ENCODE measurements at places on chromosomes 16 and 17.
A peak's percentile ranks its signal among the peaks of the same experiment; 100 is the strongest.

DNA sequence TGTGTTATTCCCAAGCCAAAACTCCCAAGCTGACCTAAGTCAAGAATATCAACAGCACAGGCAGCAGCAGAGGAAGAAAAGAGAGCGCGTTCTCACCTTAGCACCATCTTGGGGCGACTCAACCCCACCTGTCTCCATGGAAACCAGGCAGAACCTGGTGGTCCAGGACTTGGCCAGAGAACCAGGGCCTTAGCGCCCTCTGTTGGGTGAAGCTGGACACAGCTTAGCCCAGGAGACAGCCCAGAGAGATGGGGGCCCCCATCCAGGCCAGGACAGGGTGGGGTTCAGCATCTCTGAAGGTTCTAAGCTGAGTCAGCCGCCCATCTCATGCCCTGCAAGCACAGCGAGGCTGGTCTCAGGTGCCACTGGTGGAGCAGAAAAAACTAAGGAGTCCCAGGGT is 60.1 kb upstream of the TMEM132E start:
- peaks cover 39% of the 10 kb centered on the region for H3K27me3 ChIP-seq
- no peaks in the 10 kb centered on the region for H3K36me3 ChIP-seq
- H3K27ac ChIP-seq = no peak overlapping the region
- DNase-seq = peak; percentile 57
- no peak overlapping the region for H3K4me3 ChIP-seq
- no peaks in the 10 kb centered on the region for H3K4me1 ChIP-seq

DNA sequence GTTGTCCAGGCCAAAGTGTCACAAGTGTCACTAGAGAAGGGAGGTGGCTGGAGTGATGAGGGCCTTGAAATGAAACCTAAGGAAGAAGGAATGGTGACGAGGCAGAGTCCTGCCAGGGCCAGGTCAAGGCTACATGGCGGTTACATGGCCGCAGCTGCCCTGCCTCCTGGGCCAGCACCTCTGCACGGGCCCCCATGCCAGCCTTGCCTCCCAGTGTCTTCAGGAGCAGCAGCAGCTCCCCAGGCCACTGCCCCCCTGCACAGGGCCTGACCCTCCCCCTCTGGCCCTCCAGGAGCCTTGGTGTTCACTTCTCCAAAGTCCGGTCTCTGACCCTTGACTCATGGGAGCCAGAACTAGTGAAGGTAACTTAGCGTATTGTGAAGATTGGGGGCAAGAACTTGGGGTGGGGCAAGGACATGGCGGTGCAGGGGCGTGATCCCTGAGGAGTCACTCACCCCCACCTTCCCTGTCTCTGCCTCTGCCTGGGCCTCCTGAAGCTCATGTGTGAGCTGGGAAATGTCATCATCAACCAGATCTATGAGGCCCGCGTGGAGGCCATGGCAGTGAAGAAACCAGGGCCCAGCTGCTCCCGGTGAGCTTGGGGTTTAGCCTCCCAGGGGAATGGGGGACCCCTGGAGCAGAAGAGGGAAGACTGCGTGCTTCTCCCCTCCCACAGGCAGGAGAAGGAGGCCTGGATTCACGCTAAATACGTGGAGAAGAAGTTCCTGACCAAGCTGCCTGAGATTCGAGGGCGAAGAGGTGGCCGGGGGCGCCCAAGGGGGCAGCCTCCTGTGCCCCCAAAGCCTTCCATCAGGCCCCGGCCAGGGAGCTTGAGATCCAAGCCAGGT is 4.1 kb upstream of the KCTD11 start:
- no peak overlapping the region for H3K4me3 ChIP-seq
- H3K36me3 ChIP-seq = no peaks in the 10 kb centered on the region
- peak overlapping the region; percentile 22 for H3K27ac ChIP-seq

DNA sequence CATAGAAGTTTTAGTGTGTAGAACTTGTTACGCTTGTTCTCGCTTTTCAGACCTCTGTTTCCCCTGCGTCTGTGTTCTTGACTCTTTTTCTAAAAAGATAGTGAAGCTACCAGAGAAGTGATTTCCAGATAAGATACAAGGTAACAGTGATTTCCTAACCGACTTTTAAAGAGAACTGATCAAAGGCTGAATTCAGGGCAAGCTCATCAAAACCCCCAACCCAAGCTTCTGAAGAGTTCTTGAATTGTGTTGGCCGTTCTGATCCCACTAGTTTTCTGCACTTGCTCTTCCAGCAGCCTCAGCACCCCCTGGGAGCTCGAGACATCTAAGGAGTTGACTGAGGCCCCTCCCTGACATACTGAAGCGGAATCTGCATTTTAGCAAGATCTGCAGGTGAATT is 12.7 kb upstream of the NSMCE1 start:
- H3K36me3 ChIP-seq = no peaks in the 10 kb centered on the region
- DNase-seq = no peak
- no peaks in the 10 kb centered on the region for H3K27me3 ChIP-seq
- H3K27ac ChIP-seq = no peak overlapping the region
- H3K4me3 ChIP-seq = no peak overlapping the region

- H3K4me1 ChIP-seq = peaks cover 5% of the 10 kb centered on the region
- no peak overlapping the region for H3K27ac ChIP-seq
- peaks cover 62% of the 10 kb centered on the region for H3K36me3 ChIP-seq
These were observed 32.3 kb upstream of the METRNL start for GRCh38 chr17:83047182-83047478.

GRCh38 chr17:42598905-42599304 is 10.3 kb downstream of the RETREG3 start:
- H3K36me3 ChIP-seq = peaks cover 24% of the 10 kb centered on the region
- DNase-seq = no peak
- no peak overlapping the region for H3K4me3 ChIP-seq
- H3K27ac ChIP-seq = peak overlapping the region; percentile 91
- H3K4me1 ChIP-seq = peaks cover 10% of the 10 kb centered on the region

GRCh38 chr17:36942019-36942599 is 4.8 kb downstream of the LHX1 start:
- peak overlapping the region; percentile 49 for H3K4me3 ChIP-seq
- H3K27ac ChIP-seq = no peak overlapping the region
- no peak for DNase-seq
- peaks cover 6% of the 10 kb centered on the region for H3K36me3 ChIP-seq
- peaks cover 100% of the 10 kb centered on the region for H3K27me3 ChIP-seq
- H3K4me1 ChIP-seq = peaks cover 47% of the 10 kb centered on the region

DNA sequence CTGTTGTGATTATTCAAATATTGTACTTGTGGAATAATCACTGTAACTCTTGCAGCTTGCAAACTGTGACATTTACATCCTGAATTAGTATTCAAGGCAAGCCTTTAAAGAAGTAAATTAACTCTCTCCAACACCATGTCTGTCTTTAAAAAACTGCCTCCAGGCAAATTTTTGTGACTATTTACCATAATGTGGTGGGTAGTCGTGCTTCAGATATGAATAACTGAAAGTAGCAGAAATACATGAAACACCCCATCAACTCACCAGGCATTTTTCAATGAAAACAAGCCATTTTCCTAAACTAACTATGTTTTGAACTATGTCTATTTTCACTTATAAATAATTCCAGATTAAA is 217.4 kb upstream of the PSMD7 start:
- no peaks in the 10 kb centered on the region for H3K36me3 ChIP-seq
- no peak for DNase-seq
- H3K27me3 ChIP-seq = no peaks in the 10 kb centered on the region
- no peak overlapping the region for H3K27ac ChIP-seq

GRCh38 chr16:13936596-13937081 is 16.7 kb downstream of the ERCC4 start:
- no peaks in the 10 kb centered on the region for H3K4me1 ChIP-seq
- H3K27ac ChIP-seq = peak overlapping the region; percentile 16
- DNase-seq = no peak
- H3K27me3 ChIP-seq = no peaks in the 10 kb centered on the region
- no peak overlapping the region for H3K4me3 ChIP-seq
- peaks cover 57% of the 10 kb centered on the region for H3K36me3 ChIP-seq

DNA sequence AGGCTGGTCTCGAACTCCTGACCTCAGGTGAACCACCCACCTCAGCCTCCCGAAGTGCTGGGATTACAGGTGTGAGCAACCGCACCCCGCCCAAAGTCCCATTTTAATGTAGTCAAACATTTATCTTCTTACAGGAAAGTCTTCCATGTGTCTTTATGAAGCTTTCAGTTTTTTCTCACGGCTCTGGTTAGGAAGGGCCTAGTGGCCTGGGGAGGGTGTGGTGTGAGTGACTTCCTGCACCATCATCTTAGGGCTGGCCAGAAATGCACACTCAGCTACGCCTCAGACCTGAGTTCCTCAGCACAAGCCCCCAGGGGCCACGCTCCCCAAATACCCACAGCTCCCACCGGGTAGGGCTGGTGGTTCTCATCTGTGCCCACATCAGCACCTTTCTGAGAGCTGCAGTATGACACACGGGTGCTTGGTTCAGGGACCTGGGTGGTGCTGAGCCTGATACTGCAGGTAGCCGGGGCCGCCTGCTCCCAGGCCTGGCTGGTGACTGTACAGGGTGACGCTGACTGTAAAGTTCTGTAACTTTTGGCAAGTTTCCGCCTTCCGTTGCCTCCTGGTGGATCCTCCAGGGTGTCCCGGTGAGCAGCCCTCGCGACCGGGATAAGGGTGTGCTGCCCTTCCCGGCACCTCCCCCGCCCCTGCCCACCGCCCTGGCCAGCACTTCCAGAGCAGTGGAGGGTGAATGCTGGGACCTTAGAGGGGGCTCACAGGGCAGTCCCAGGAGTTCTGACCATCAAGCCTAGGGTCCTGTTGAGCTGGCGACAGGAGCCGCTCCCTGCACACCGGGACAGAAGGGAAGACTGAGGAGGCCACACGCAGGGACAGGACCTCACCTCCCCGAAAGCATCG is 52.5 kb downstream of the ZNF778 start:
- peaks cover 59% of the 10 kb centered on the region for H3K36me3 ChIP-seq
- peaks cover 2% of the 10 kb centered on the region for H3K27me3 ChIP-seq
- H3K4me3 ChIP-seq = no peak overlapping the region
- no peak overlapping the region for H3K27ac ChIP-seq
- H3K4me1 ChIP-seq = no peaks in the 10 kb centered on the region

GRCh38 chr16:20849589-20850390 is 43.5 kb downstream of the REXO5 start:
- DNase-seq = peak; percentile 81
- peaks cover 6% of the 10 kb centered on the region for H3K36me3 ChIP-seq
- no peaks in the 10 kb centered on the region for H3K4me1 ChIP-seq
- no peak overlapping the region for H3K27ac ChIP-seq
- H3K4me3 ChIP-seq = no peak overlapping the region
- H3K27me3 ChIP-seq = no peaks in the 10 kb centered on the region

GRCh38 chr16:77690416-77690815 is 31.9 kb upstream of the NUDT7 start:
- no peaks in the 10 kb centered on the region for H3K4me1 ChIP-seq
- H3K27me3 ChIP-seq = peaks cover 15% of the 10 kb centered on the region
- no peaks in the 10 kb centered on the region for H3K36me3 ChIP-seq
- H3K27ac ChIP-seq = no peak overlapping the region
- DNase-seq = no peak

GRCh38 chr17:50060951-50061712 is 5.2 kb downstream of the ITGA3 start:
- H3K36me3 ChIP-seq = no peaks in the 10 kb centered on the region
- no peak overlapping the region for H3K4me3 ChIP-seq
- no peak overlapping the region for H3K27ac ChIP-seq
- H3K4me1 ChIP-seq = peaks cover 57% of the 10 kb centered on the region
- no peak for DNase-seq

DNA sequence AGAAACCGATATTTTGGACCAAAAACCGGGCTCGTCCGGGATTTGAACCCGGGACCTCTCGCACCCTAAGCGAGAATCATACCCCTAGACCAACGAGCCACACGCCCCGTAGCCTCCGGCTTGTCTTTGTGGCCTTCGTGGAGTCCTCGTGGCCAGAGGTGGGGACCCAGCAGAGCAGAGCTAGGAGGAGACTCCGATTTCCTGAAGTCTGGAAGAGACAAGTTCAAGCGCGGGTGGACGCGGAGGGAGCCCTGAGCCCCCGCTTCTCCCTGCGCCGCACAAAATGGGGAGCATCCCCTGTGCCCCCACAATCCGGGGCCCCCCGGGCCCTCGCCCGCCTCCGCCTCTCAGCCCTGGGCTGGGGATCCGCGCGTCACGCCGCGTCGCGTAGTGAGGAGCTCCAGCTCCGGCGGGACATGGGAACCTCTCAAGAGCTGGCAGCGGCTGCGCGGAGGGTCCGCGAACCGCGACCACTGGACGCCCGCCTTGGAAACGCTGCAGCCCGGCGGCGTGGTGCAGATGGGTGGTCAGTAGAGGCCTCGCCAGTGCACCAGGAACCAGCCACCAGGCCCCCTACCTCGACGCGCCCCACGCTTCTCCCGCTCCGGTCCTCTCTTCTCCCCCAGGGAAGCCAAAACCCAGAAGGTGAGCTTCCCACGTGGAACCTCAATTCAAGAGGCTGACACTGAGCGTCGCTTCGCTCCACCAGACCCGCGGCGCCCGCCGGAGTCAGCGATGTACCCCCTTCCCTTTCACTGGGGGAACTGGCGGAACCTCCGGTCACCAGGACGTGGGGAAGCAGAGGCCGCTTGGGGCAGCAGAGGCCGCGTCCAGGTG is 5.2 kb upstream of the OR1F1 start:
- no peaks in the 10 kb centered on the region for H3K36me3 ChIP-seq
- peak overlapping the region; percentile 88 for H3K4me3 ChIP-seq
- H3K27ac ChIP-seq = no peak overlapping the region
- DNase-seq = peak; percentile 74
- peaks cover 94% of the 10 kb centered on the region for H3K27me3 ChIP-seq
- peaks cover 17% of the 10 kb centered on the region for H3K4me1 ChIP-seq

DNA sequence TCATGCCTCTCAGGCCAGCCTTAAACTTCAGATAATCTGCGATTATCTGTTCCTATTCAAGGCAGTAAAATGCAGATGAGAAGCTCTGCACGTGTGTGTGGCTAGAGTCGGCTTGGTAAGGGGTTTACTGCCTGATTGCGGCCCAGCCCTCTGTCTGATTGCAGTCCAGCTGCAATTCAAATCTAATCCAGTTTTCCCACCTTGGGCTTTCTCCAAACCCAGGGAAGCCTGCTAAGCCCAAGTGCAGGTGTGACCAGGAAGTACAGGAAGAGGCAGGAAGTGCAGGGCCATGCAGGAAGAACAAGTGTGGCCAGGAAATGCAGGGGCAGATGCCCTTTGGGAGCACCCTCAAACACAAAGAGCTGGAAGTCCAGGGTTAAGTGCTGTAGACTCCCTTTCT is 314.9 kb downstream of the CEP112 start:
- H3K36me3 ChIP-seq = peaks cover 42% of the 10 kb centered on the region
- DNase-seq = no peak
- H3K4me1 ChIP-seq = peaks cover 6% of the 10 kb centered on the region
- H3K4me3 ChIP-seq = no peak overlapping the region
